Activated CD4-positive, CD25-positive, alpha-beta regulatory T cell treated with anti-CD3 and anti-CD28 coated beads, Interleukin-2, amount 50 U/mL, for 24 hours (primary cell): ENCODE measurements at places on chromosomes 12 and 14.

DNA sequence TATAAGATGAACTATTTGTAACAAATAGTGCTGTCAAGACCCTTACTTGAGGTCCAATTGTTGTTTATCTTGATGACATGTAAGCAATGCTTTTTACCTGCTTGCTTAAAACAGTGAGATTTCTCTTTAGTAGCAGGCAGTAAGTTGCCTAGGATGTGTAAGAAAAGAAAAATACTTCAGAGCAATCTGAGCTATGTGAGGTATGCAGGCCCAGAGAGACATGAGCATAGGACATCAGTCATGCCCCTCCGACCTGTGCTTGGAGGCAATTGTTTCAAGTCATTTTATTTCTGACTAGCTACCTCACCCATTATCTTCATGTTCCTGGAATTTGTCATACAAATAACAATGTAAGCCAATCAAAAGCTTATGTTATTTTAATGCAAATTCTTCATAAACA, 930.6 kb upstream of the FBXO33 start:
- no peak for ATAC-seq

GRCh38 chr14:68444449-68445168, 348.3 kb downstream of the ZFP36L1 start:
- ATAC-seq, result no peak

- no peak for ATAC-seq
These were observed 32.5 kb downstream of the RGS6 start for GRCh38 chr14:71964716-71965115.

DNA sequence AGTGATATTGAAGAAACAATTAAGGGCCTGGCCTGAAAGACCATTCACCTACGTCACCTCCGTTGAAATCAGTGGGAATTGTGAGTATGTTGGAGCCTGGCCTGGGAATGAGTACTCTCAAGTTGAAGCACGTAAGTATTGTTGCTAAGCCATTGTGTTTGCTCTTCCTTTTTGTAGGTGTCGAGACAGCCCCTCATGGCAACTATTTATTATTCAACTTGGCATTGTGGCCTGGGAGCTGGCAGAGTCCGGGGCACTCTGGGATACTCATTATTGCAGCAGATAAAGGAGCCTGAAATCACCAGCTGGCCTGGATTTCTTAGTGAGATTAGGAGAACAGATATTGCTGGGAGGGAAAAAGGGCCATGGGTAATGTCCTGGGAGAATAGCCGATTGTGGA, 147.4 kb downstream of the C12orf75 start:
- ATAC-seq, result no peak

DNA sequence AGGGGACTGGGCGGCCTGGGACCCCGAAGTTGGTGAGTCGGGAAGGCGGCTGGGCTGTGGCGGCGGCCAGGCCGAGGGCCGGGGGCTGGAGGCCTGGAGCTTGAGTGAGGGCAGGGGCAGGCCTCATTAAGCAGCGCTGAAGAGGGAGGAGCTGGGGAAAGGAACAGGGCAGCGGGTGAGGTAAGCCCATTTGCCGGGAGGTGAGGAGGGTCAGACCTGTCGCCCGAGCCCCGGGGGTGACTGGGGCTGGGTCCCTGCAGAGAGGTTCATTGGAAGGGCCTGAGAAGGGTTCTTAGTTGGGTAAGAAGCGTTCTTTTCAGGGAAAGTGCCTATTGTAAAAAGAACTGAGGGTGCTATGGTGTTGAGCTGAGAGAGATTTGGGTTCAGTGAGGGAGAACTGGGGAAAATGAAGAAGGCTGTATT, 441 bp downstream of the RAB5B start:
- ATAC-seq, result peak; percentile 12

GRCh38 chr14:93089521-93090269, 26.0 kb downstream of the ITPK1 start:
- no peak for ATAC-seq

GRCh38 chr14:88064841-88065240, 59.9 kb downstream of the GPR65 start:
- no peak for ATAC-seq

DNA sequence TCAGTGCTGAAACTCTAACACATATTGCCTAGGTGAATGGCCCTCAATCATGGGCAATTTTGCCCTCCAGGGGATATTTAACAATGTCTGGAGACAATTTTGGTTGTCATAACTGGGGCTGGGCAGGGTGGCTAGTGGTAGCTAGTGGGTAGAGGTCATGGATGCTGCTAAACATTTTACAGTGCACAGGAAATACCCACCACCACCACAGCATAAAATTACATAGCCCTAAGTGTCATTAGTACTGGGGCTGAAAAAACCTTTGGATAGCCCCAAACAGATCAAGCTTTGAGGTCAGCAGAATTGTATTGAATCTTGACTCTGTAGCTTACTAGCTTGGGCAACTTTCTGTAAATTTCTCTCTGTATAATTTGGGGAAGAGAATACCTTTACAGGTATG, 758.0 kb downstream of the BCL11B start:
- ATAC-seq, result no peak

DNA sequence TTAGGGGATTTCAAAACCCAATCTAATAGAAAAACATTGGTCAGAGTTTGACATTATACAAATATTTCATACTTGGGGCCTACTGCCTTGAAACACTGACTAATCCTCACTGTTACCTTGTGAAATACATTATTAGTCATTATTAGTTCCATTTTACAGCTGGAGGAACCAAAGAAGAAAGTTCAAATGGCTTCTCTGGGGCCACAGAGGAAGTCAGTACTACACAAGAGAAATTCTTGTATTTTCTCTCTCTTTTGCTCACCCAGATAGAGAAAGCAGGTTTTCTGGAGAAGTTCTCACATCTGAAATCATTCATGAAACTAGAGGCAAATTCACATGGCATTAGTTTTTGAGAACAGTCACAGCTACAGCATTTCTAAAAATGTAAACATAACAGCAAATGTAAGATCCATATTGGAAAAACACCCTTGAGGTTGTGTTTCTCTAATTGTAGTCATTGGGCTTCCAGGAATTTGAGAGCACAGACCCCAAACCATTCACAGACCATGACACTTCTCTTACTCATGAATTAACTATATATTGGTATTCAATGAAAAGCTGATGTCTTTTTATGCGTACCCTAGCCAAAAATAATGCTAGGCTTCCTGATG, 83.0 kb downstream of the LLPH start:
- peak; percentile 64 for ATAC-seq

DNA sequence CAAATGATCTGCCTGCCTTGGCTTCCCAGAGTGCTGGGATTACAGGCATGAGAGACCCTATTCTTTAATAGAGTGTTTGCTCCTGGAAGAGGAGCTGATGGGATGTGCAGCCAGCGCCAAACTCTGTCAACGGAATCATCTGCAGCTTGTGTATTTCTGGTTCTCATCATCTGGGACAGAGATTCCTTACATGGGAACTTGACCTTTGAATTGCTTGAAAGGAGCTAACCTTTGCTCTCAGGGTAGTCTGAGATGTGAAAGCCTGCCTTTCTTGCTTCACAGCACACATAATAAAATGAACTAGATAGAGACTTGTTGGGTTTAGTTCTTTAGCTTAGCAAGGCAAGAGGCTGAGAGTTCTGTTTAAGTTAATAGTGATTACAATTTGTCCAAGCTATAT, 120.0 kb downstream of the OTOGL start:
- no peak for ATAC-seq

DNA sequence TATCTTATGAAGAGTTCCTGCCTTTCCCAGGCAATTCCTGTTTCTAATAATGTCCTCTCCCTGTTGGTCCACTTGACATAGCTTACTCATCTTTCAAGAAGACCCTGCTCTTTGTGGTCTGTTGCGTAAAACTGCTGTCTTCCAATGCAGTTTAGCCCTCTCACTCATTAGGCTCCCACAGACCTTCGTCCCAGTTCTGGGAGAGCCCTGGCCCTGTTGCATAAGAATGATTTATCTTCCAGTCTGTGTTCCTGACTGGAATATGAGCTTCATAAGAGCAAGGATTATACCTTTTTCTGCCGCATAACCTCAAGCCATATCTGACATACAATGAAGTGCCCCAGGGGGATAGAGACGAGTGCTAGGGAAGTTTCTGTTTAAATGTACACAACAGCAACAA, 365.9 kb upstream of the NOVA1 start:
- ATAC-seq, result no peak

- ATAC-seq, result no peak
These were observed 224.6 kb downstream of the ANO2 start for GRCh38 chr12:5720381-5721005.
